ENCODE measurements at places on chromosomes 6 and 20.

DNA sequence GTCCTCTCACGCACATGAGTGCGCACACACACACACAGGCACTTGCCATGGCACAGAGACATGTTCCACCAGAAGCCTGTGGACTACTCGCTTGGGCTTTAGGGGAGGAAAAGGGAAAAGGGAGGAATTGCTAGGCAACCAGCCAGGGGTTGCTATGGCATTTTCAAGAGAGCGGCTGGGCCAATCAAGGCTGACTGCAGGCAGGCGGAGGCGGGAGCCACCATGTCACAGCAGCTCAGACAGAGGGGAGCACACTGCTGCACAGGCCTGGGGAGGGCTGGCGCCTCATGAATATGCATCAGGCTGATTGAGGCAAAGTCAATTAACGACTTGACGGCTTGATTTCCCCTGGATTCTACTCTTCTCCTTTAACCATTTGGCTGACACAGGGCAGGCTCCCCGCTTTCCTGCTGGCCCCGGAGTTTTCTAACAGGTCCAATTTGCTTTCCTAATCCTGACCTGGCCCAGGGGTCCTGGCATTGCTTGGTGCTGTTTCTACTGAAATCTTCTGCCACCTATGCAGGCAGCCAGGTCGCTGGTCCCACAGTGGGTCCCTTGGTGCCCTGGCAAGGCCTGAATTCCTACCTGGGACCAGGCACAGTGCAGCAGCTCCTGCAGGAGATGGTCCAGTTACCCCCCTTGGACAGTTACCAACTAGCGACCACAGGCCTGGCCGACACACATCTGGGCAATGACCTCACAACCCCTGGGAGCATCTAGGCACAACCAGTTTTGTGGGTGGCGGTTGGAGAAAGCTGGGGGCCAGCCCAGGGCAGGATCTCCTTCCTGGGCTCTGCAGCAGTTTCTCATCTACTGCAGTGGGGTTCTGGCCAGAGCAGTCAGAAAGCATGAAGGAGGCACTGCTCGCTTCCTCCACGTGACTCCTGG lies 52.1 kb downstream of the YTHDF1 start:
- DNase-seq: no peak

GRCh38 chr6:165119231-165120020 lies 190.0 kb downstream of the C6orf118 start:
- DNase-seq: no peak

DNA sequence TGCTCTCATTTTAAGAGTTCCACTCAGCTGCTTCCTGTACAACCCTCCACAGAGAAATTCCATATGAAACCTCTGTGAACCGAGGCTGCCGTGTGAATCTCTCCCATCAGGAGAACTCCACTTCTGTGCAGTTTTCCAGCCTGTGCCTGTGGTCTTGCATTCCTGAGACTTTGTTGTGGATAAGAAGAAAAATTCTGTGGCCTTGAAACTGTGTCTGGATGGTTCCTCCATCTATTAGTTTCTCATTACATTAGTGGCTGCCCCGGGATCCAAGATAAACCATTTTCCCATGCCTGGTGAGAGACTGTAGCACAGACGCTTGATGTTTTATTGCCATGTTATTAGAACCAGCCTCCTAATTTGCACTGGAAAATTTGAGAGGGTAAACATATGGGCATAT lies 40.8 kb upstream of the TIAM2 start:
- no peak for DNase-seq

GRCh38 chr6:118808793-118809638 lies 84.9 kb upstream of the ASF1A start:
- DNase-seq: no peak

GRCh38 chr6:129134535-129134934 lies 251.6 kb downstream of the LAMA2 start:
- DNase-seq: no peak

- DNase-seq: peak; percentile 11
Measured at GRCh38 chr6:89840538-89840937, 10.9 kb downstream of the CASP8AP2 start.

GRCh38 chr6:105799056-105799455 lies 287.1 kb upstream of the PRDM1 start:
- no peak for DNase-seq

All from K562 (cell line).